EL (cell line): ENCODE measurements at places on chromosomes 4 and X.

DNA sequence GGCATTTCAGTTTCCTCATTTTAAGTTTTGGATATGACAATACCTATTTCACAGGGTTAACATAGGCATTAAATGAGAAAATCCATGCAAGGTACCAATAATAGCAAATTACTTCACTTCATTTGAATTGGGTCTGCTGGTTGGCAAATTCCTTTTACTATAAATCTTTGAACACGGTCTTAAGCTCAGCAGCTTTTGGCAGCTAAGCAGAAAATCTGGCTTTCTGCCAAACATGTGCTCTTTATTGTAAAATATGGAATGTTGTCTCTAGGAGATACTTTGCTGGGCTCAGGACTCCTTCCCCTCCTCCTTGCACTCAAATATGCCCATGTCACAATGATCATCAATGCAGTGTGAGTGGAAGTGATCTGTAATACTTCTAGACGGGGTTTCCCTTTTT, 16.8 kb upstream of the DMP1 start:
- peak; percentile 71 for DNase-seq

GRCh38 chrX:30781711-30782444, 107.2 kb downstream of the TAB3 start:
- no peak for DNase-seq

DNA sequence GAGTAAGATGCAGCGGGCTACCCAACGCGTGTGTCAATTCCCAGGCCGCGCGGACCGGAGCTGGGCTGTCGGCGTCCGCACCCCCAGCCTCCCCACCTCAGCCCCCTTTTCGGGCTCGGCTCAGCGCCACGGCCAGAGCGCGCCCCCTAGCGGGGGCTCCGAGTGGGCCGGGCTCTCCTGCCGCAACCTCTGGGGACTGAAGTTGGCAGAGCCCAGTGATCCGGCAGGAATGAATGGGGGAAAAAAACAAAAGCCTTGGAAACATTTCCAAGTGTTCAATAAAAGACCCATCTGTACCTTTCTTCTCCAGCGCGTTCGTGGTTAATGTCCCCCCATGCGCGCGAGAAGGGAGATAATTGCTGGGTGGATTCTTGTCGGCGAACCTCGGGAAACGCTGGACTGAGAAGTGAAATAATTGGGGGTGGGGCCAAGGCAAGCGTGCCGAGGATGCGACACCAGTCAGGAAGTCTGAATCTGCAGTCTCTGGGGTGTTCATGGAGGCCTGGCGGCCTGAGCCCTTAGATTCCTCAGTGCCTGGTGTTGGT, 5.2 kb upstream of the ARX start:
- peak; percentile 17 for DNase-seq

DNA sequence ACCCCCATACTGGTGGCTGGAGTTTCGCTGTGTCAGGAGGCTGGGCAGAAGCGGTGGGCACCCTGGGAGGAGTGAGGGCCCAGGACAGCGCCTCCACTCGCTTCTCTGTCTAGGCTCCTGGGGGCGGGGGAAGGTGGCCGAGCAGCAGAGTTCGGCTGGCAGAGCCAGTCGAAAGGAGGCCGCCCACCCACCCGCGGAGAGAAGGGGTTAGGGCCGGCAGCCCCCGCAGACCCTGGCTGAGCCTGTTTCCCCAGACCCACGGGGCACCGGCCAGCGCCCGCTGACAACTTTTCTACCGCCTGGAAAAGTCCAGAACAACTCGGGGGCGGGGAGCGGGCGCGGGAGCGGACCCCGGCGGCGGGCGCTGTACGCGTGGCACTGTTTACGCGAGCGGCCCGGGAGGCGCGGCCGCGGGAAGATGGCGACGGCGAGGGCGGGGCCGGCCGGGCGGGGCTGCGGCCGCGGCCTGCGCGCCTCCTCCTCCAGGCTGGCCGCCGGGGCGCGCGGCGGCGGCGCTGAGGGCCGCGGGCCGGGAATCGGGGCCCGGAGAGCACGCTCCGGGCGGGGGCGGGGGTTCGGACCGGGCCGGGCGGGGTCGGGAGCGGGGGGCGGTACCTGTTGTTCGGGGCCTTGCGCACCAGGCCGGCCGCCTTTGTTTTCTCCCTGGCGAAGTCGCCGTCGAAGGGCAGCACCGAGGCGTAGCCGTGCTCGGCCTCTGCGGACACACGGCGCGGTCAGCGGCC, 628 bp downstream of the MXD4 start:
- DNase-seq: peak; percentile 53

GRCh38 chr4:3192827-3193226, 56.1 kb upstream of the MSANTD1 start:
- no peak for DNase-seq

DNA sequence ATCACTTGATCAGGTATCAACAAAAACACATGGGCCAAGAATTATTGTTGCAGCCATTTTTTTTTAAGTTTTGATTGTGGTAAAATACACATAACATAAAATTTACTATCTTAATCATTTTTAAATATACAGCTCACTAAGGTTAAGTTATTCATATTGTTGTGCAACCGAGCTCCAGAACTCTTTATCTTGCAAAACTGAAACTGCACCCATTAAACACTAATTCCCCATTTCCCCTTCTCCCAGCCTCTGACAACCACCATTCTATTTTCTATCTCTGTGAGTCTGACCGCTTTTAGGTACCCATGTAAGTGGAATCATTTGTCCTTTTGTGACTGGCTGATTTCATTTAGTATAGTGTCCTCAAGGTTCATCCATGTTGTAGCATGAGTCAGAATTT, 126.2 kb upstream of the NDP start:
- DNase-seq: no peak

DNA sequence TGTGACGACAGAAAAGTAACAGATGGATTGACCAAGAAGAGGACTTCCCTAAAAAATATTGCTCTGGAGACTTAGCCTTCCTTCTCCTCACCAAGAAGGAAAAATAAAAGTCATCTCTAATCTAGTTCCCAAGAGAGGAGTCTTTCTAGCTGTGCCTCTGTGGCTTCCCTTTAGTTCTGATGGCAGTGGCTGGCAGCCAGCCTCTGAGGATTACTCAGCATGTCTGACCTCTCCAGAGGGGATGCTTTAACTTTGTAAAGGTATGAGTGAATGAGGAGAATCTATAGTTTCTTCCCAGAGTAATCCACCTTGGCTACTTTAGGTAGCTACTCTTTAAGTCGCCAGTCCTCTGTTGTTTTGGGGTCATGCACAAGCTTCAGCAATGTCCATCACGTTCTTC, 163.9 kb upstream of the KIT start:
- DNase-seq: peak; percentile 47

GRCh38 chr4:24533364-24533763, 51.0 kb downstream of the DHX15 start:
- no peak for DNase-seq

DNA sequence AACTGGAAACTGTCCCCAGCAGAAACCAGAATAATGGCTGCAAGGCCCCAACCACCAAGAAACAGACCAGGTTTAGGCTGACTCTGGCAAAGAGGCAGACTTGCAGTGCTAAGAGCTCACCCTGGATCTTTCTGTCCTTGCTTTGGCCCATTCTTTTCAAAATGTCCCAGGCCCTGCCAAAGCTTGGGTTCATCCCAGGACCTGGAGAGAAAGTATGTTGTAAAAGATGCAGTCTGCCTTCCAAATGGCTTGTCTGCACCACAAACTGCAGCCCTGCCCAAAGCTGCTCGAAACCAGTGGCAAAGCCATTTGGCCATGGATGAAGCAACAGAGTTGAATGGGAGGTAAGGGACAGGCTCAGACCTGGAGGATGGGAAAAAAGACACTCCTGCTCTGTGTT, 38.0 kb upstream of the LNX1 start:
- no peak for DNase-seq

DNA sequence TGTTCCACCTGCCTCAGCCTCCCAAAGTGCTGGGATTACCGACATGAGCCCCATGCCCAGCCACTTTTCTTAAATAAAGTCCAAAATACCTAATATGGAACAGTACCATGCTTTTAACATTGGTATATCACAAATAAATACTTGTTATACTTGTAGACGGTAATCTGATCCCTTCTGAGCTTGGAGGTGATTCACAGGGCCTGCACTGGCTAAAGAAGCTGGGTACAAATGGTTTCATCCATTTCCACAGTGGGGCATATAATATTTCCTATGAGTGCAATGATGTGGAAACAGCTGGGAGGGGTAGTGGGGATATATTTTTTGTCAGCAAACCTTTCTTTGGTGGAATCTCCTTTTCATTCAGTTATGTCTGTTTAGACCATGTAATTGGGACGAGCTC, 35.8 kb downstream of the PLK4 start:
- DNase-seq: no peak

DNA sequence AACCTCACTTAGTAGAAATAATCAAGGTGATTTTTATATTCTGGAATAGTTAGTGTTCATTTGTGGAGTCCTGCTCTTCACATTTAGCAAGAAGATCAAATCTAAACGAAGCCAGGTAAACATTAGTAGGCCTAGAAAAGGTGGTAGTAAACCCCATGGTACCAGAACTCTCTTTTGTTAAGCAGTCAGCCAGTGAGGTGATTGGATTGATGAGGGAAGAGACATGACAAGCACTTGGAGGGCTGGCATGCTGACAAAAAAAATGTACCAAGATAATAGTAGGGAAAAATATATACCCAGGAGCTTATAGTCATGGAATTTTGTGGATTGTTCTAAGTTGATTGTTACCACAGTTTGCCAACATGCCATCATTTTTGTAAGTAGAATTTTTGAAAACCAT, 163.8 kb downstream of the BANK1 start:
- DNase-seq: peak; percentile 34

- no peak for DNase-seq
These were observed 239.0 kb downstream of the PCDH18 start for GRCh38 chr4:137293281-137293680.

- DNase-seq: no peak
These were observed 71.9 kb downstream of the ARSJ start for GRCh38 chr4:113907559-113907958.

- no peak for DNase-seq
These were observed 100.6 kb downstream of the AFF2 start for GRCh38 chrX:148601034-148601433.

- no peak for DNase-seq
These were observed 1.6 kb downstream of the SEPTIN11 start for GRCh38 chr4:76950956-76951671.

DNA sequence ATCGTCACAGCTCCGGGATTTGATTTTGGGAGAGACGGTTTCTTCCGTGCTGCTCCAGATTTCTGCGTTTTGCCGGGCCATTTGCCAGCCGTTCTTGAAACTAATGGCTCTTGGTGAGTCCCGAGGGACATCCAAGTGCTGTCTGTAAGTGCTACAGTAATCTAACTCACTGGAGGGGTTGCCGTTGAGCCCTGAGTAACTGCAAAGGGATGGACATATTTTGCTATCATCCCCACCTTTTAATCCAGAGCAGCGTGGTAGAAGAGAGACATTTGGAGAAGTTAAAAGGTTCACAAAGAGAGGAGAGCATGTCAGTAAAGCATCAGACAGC, 88.9 kb upstream of the PDLIM3 start:
- DNase-seq: no peak

DNA sequence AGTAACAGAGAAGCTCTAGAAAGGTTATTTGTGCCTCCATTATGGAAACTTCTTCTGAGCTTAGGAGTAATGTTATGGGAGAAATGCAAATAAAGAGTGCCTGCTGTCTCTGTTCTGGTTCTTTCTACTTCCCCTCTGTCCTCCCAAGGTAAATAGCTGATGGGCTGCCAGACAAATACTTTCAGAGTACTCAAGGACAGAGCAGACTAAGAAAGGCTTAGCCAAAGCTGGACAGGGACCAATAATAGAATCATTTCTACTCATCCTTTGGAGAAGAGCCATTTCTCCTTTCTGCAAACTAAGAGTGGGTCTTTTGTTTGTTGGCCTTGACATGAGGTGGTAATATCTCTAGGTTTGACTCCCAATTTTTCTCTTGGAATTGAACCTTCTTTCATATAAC, 136.1 kb downstream of the MID1IP1 start:
- DNase-seq: no peak

GRCh38 chrX:134883137-134883700, 107.6 kb upstream of the SMIM10 start:
- DNase-seq: no peak

DNA sequence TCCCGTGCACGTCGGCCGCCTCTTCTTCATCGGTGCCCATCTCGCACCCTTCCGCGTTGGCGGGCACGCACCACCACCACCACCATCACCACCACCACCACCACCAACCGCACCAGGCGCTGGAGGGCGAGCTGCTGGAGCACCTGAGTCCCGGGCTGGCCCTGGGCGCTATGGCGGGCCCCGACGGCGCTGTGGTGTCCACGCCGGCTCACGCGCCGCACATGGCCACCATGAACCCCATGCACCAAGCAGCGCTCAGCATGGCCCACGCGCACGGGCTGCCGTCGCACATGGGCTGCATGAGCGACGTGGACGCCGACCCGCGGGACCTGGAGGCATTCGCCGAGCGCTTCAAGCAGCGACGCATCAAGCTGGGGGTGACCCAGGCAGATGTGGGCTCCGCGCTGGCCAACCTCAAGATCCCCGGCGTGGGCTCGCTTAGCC, 1.4 kb downstream of the POU4F2 start:
- DNase-seq: no peak

DNA sequence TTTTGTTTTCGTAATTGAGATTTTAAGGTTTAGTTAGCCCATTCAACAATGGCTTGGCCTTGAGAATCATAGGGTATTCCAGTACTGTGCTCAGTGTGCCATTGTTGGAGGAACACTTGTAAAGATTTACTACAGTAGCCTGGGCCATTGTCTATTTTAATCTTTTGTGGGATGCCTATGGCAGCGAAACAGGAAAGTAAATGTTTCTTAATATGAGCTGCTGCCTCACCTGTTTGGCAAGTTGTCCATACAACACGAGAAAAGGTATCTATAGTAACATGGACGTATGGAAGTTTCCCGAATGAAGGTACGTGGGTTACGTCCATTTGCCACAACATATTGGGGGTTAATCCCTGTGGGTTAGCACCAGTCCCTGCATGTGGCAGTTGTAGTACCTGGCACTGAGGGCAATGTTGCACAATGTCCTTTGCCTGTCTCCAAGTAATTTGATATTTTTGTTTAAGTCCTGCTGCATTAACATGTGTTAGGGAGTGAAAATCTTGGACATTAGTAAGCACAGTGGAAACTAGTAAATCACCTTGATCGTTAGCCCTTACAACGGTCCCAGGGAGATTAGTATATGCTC, 38.6 kb upstream of the AADAT start:
- no peak for DNase-seq

- DNase-seq: no peak
These were observed 217.9 kb downstream of the HS6ST2 start for GRCh38 chrX:132740316-132741123.

DNA sequence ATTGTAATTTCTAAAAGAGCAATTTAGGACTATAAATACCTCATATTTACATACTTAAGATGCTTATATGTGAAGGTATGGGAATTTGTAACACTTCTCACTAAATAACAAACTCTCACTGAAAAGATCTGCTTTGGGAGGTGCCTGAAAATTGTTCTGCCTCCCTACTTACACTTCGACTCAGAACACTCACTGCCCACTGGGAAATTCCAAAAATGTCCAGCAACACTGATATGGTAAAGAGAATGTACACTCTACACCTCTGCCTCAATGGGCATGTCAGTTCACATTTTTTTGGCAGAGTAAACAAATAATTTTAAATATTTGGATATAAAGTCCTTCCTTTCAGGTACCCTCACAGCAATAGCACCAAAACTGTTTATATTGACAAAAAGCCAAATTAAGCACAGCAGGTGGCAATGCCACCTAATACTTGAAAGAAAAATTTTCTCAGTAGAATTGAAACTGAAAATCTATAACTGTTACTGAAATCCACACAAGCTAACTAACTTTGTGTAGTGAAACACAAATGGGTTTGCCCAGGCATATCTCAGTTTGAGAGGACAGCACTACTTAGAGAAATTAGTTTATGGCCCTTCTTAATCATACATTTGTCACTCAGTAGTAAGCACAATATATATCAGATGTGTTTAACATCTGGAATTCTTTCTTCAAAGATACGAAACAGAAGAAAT, 67.1 kb downstream of the PRDM5 start:
- DNase-seq: no peak
